ENCODE measurements at places on chromosomes 7 and 10.

DNA sequence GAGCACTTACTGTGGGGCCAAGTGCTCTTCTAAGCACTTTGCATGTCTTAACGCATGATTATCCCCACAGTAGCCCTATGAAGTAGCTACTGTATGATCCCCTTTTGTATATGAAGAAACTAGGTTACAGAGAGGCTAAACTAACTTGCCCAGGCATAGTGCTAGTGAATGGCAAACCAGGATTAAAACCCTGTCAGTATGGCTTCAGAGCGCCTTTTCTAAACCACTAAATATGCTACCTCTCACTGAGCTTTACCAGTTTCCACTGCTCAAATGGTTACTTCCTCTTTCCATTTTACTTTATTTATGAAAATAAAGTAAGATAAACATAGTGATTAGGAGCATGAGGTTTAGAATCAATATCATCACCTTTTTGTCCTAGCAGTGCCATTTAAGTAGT is 73.6 kb downstream of the PODXL start:
- no peak for DNase-seq

DNA sequence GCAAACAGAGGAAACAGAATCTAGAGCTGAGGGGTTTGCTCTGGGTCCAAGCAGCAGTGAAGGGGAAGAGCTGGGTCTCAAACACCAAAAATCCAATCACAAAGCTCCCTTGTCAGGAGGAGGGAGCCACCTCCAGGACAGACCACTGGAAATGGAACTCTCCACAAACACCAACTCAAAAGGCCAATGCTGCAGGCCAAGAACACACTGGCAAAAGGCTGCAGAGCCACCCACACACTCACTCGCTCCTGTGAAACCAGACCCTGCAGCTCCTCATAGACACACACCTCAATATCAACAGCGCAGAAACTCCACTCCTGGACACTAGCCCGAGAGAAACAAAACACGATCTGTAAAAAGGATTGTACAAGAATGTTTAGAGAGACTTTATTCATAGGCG is 213.5 kb downstream of the PTPRN2 start:
- DNase-seq, result no peak

GRCh38 chr10:117005527-117006055 is 604 bp upstream of the SHTN1 start:
- peak; percentile 54 for DNase-seq

DNA sequence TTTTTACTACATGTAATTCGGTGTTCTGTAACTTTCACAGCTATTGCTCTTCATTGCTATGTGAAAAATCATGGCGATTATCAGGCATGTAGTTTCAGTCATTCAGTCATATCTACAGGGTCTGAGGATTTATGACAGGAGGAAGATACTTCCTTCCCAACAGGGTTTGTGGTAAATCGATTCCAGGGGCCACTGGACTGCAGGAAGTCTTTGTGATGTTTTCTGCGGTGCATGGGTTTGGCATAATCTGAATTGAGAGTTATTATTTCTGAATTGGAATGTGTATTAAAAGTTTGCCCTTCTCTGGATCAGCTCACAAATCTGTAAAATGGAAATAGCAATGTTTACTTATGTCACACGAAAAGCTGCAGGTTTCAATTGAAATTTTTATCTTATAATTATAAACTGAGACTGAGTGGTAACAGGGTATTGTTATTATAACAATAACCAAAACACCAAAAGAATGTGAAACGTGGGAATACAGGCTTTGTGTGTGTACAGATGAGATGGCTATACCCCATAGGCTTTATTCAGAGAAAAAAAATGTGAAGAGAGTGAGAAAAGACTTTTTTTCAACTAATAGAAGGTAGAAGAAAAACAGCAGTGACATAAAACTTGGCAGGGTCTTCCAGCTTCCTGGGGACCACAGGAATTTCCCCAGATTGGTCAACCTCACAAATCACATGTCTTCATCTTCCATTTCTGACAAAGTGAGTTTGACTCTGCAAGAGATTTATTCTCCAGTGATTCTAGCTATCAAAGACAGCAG is 307.7 kb upstream of the NFE2L3 start:
- DNase-seq, result no peak

DNA sequence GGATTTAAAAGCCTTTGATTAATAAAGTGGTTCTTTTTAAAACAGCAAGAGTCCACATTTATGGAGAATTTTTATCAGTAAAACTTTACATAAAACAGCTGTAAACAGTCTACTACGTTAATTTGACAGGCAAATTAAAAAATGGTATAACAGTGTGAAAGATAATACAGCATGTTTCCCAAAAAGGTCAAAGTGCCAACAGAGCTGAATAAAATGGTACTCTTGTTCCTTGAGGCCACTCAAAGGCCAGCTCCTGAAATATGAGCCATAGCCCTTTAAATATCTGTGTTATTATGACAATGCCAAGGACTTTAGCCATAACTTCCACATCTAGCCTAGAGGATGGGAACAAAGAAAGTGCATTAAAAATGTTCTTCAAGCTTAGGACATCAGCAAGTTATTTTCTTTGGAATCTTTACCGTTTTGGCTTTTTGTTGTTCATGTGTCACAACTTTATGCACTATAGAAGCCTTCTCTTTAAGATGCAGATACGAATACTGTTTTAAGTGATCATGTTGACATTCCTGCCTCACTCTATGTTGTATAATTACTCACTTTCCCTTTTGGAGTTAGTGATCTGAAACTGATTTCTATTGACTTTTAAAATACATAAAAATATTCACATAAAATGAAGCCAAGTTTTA is 165.6 kb downstream of the RNLS start:
- DNase-seq, result no peak

- DNase-seq, result no peak
Measured at GRCh38 chr10:110992006-110992800, 72.8 kb downstream of the SHOC2 start.

DNA sequence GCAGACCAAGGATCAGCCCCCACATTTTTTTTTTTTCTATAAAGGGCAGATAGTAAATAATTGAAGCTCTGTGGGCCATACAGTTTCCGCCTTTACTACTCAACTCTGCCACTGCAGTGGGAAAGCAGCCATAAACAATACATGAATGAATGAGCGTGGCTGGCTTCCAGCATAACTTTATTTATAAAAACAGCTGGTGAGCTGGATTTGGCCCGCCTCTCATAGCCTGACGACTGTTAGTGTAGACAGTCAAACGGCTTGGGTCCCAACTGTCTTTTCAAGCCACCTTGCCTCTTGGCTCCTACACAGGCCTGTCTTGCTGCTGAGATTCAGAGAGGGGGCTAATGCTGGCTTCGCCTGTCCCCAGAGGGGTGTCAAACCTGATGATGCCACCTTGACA is 169.8 kb upstream of the GPR26 start:
- DNase-seq, result no peak

DNA sequence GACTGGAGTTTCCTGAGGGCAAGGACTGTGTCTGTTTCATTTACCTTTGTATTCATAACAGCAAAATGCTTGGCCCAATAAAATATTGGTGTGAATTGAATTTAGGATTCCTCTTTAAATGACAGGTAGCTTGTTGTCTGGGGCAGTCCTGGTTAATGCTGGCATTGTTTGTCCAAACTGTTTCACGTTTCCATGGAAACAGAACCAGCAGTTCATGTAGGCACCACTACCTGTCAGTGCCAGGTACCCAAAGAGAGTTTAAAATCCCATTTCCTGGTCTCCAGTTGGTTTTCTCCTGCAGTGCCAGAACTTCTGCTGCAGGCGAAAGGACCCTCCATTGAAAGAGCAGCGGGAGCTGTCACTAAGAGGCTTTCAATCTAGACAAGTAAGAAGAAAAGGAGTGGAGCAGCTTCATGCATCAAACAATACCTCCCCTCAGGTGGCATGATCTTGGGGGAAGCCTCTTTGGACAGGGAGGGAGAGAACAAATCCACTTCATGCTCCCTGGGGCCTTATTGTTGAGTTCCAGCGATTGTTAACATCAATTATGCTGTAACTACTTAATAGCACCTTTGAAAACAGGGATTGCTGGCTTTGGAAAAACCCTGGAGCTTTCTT is 109.6 kb downstream of the KIF20B start:
- DNase-seq, result no peak

DNA sequence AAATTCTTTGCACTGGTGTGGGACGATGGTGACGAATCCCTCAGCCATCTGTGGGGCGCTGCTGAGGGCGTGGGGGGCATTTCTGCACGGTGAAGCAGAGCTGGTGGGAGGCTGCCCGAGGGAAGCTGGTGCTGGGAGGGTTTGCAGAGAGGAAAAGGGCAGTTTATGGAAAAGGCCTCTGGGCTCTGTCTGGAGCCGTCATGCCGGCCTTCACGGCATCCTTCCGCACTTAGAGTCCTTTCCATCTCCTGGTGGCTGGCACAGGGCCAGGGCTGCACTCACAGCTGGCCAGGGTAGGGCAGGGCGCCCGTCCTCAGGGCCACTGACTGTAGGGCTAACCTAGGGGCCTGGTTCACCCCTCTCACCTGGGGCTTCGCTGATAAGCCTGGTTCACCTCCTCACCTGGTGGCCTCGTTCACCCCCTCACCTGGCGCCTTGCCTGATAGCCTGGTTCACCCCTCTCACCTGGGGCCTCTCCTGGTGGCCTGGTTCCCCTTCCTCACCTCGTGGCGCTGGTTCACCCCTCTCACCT is 598 bp upstream of the AMZ1 start:
- DNase-seq, result no peak

DNA sequence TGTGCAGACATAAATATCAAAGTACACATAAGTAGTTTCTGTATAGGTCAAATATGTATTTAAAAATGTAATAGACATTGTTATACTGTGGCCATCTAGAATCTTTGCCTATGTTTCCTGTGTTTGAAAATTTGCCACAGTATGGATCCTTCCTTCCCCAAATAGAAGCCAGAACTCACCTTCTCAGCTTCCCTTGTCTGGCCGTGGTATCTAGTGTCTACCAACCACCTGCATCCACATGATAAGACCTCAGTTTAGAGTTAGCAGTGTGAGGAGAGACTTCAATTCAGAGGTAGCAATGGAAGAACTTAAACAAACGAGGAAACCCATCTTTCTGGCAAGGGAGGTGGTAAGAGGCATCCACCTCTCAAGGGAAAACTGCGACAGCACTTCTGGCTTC is 4.9 kb downstream of the TRDMT1 start:
- DNase-seq, result no peak

GRCh38 chr10:113905756-113906155 is 51.3 kb downstream of the NHLRC2 start:
- no peak for DNase-seq

GRCh38 chr10:99743841-99744240 is 11.8 kb downstream of the CUTC start:
- DNase-seq, result no peak

- DNase-seq, result no peak
Measured at GRCh38 chr7:93055543-93056107, 62.2 kb downstream of the SAMD9 start.

DNA sequence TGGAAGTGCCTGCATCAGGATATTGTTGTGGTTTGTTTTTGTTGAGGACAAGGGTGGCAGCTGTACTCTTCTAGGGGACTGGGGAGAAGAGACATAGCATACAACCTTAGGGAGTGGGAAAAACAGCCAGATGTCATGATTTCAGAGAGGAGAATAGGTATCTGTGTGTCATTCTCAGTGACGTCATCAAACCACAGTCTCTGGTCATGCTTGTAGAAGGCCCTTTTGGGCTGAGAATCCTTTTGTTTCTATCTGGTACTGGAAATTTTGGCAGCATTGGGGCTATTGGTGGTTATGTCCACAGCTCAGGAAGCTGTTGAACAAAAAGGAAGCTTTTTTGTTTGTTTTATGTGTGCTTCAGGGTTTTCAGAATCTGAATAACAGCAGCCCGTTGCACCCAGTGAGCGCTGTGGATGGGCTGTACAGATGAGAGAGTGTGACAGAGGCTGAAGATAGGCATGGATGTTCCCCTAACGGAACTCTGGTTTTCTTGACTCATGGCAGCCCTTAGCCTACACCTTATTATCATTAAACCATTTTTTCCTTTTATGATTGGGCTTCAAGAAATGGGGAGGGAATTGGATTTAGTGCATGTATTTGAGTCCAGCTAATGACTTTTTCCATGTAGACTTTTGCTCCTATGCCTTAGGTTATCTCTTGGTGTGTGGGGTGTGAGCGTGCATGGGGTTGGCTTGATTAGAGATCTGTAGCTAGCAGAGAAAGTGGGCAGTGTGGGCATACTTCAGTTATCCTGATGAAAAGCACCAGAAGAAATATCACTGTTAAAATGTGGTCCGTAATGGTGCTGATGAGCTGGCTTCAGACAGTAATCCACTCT is 65.7 kb downstream of the SND1 start:
- no peak for DNase-seq

DNA sequence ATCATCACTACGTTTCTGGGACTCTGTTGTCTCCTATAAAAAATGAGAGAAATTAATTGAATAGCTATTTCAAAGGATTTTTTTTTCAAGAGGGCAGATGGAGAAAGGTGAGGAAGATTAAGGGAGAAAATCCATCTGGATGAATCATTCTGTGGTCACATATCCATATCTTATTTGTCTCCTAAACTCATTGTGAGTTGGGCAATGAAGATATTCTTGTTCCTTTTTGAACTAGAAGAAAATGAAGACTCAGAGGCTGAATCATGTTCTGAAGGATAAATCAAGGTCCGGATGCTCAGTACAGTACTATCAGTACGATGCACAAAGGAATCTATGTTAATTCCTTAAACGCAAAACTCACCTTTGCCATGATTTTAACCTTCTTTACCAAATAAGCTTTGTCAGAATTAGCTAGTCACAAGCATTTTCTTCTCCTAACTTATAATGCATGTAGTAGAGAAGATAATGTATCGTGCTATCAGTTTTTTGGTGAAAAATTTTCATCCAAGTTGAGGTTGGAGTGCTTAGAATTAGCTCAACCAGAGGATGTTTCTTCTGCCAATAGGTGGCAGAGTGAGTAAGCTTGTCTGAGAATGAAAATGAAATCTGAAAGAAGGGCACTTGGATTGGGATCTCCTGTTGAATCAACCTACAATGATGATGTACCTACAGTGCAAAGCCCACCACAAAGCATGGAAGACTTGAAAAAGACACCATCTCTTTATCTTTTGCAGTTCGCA is 446.9 kb downstream of the KIF20B start:
- DNase-seq, result peak; percentile 71

DNA sequence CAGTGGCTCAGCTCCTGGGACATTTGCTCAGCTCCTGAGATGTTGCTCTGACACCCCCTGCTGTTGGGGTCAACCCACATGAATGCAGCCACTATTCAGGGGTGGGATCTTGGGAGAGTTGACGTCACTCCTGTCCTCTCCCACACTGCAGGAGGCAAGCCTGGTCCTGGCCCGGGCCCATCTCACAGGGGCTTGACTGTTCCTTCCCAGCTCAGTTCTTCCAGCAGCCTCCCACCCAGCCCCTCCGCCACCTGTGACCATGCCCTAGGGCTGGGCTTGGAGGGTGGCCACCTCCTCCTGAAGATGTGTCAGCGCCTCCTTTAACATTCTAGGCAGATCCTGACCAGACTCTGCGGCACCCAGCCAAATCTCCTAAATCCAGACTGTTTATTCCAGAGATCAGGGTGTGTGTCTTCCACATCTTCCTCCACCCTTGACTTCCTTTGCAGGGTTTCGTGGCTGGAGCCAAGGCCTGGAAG is 19.1 kb upstream of the OPALIN start:
- DNase-seq, result no peak

GRCh38 chr10:95394161-95394880 is 103.5 kb upstream of the PDLIM1 start:
- peak; percentile 73 for DNase-seq

Data from HCT116 (cell line).